ENCODE measurements at places on chromosomes 16 and 17.

DNA sequence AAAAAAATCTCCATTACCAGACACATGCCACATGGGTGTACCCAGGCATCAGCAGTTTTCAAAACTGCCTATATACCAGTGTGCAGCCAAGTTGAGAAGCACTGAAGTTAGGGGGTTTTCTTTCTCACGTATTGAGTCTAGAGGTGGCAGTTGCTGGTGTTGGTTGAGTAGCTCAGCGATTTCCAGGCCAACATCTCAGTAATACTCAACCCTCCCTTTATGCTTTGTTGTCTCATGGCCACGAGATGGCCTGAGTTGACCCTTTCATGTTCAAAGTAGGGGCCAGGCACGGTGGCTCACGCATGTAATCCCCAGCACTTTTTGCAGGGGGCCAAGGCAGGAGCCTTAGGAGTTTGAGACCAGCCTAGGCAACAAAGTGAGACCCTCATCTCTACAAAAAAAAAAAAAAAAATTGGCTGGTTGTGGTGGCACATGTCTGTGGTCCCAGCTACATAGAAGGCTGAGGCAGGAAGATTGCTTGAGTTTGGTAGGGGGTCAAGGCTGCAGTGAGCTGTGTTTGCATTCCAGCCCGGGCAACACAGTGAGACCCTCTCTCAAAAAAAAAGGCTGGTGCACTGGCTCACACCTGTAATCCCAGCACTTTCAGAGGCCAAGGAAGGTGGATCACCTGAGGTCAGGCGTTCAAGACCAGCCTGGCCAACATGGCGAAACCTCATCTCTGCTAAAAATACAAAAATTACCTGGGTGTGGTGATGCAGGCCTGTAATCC is 10.8 kb downstream of the LRRC3C start:
- DNase-seq = no peak

GRCh38 chr17:71188811-71189492 is 931.9 kb upstream of the SOX9 start:
- no peak for DNase-seq

- DNase-seq = no peak
Observed at GRCh38 chr16:65817066-65817465, 549.4 kb upstream of the CDH5 start.

GRCh38 chr16:19780321-19780720 is 62.2 kb downstream of the IQCK start:
- no peak for DNase-seq

- DNase-seq = no peak
Observed at GRCh38 chr17:75476271-75476671, 19.8 kb downstream of the TMEM94 start.

- DNase-seq = no peak
Observed at GRCh38 chr17:61481421-61481820, 29.2 kb downstream of the TBX4 start.

DNA sequence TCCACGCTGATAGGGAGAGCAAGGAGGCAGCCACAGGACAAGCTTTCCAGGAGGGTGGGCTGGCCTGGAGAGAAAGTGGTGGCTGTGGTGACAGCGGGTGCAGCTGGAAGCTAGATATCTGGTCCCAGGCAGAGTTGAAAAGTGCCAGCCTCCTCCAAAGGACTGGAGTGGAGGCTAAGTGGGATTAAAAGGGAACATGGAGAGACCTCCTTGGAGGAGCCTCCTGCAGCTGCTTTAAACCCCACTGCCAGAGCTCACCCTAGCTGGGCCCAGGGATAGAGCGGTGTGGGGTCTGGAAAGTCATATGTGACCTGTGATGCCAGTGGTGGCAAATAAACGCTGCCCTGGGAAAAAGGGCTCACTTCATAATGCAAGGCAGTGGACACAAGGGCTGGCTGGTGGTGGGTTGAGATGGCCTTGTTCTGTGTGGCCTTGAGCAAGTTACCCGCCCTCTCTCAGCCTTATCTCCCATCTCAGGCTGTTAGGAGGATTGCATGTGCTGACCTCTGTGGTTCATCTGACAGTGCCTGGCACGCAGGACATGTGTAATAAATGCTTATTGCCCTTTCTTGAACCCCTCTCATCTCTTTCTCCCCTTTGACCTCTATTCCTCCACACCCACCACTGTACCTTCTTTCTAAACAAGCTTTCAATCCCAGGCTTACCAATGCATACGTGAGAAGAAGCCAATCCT is 61.0 kb upstream of the LGALS9 start:
- peak; percentile 66 for DNase-seq

DNA sequence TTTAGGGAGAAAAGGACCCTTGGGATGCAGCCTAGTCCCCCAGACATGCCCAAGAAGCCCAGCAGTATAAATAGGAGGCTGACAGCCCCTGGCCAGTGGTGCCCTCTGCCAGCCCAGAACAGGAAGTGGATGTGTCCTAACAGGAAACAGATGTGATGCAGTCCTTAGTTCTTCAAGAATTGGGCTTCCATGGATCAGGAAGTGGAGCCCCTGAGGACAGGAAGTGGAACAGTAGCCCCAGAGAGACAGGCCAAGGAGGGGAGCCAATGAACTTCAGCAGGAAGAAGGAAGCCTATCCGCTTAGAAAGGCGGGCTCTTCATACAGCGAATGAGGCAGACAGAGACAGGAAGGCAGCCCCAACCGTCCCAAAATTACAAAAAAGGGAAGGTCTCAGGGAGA is 7.2 kb downstream of the CTF1 start:
- DNase-seq = no peak

DNA sequence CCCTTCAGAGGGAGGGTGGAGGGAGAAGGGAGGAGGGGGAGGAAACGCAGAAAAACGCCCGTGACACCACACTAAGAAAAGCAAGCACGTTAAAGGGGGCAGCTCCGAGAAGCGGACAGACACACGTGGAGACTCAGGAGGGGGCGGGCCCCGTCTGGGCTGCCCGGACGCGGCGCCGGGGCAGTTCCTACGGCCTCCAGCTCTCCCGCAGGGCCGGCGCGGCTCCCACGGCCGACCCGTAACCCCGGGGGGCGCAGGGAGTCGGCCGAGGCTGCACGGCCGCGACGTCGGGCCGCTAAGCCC is 362 bp downstream of the KLHDC4 start:
- DNase-seq = no peak

- DNase-seq = no peak
Observed at GRCh38 chr17:47085736-47086135, 103.4 kb downstream of the CDC27 start.

DNA sequence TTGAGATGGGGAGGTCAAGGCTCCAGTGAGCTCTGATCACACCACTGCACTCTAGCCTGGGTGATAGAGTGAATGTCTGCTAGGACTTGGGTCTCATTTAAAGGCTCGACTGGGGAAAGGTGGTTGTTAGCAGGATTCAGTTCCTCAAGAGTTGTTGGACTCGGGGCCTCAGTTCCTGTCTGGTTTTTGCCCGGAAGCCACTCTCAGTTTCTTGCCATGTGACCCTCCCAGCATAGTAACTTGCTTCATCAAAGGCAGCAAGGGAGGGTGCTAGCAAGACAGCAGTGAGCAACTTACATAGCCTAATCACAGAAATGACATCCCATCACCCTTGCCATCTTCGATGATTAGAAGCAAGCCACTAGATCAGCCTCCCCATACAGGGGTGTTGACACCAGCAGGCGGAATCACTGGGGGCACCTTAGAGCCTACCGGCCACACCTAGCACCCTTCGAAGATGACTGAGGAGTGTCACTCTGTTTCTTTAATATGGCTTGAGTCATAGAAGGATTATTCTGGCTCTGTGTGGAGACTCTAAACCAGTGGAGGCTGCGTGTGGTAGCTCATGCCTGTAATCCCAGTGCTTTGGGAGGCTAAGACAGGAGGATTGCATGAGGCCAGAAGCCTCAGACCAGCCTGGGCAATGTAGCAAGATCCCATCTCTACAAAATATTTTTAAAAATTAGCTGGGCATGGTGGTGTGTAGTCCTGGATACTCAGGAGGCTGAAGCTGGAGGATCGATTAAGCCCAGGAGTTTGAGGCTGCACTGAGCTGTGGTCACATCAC is 13.2 kb upstream of the SCNN1B start:
- DNase-seq = no peak

DNA sequence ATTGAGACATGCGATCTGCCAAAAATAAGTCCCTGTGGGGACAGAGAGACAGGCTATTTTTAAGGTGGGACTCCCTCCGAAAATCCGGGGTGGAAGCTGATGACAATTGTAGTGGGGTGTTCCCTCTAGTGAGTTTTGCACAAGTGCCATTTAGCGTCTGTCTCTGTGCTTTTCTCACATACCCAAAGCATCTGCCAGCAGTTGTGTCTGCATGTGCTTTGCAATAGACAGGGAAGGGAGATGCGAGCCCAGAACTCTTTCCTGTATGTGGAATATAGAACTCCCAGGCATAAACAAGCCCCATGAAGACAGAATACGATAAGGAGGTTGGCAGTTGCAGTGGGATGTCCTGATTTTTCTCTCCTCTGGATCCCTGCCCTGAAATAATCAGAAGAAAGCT is 282.7 kb upstream of the XYLT1 start:
- no peak for DNase-seq

Data from NCI-H524 (cell line).